Colonic mucosa (tissue), 4 donors: ENCODE measurements at places on chromosomes 13 and 19. TPM values are rescaled to one million over a fixed set of nuclear protein-coding genes. Genes with fewer than 3 reads are reported as not detected.

PRR22 gene
- total RNA-seq: 5.7 TPM

PSG1 gene
- not detected for total RNA-seq

DNA sequence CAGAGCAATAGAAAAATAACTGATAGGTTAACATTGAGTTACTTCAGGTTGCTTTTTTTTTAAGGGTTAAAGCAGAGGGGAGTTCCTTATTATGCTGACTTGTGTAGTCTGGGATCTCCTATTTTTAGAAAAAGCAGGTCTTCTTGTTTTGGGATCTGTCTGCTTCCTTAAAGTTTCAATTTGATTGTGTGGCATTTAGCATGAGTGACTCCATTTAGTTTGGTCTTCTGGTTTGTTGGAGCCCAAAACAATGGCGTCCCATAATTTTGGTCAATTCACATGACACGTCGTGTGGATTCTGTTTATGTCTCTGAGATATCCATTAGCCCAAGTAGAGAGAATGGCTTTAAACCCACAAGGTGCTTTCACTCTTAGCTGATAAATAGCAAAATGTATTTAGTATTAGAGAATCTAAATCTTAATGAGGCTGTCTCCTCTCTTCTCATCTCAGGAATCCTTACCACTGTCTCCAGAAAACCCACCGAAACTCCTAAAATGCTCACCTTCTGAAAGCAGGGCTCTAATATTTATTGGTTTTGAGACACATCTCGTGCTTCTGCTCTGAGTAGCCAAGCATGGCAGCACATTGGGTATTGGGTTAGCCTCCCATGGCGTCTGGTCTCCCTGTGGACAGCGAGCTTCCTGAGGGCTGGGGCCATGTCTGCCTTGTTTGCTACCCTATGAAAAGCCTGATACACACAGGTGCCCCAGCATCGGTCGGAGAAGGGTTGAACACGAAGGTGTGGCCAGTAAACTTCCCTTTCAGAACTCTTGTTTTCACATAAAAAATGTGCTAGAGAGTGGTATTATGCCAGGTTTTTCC, 67.2 kb upstream of the GPR183 start:
- DNase-seq: no peak

- no peak for DNase-seq
These were observed 482 bp downstream of the ARHGAP45 start for GRCh38 chr19:1067341-1067957.

GRCh38 chr13:33183431-33184111, 102.0 kb downstream of the STARD13 start:
- DNase-seq: no peak

DNA sequence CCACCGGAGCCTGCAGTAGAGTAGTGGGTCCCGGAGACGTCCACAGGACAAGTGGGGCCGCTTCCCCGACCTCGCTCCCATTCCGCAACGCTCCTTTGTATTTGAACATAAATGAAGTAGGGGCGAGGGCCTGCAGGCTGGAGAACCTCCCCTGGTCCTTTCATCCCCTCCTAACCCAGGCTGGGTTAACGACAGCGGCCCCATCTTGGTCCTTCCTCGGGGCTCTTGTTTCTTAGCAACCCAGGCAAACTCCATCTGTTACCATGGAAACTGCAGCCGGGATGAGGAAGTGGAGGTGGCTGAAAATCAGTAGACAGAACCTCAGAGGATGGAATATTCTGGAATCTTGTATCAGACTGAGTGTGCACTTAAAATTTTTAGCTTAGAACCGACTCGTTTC, 132.6 kb upstream of the USP29 start:
- no peak for DNase-seq

DNA sequence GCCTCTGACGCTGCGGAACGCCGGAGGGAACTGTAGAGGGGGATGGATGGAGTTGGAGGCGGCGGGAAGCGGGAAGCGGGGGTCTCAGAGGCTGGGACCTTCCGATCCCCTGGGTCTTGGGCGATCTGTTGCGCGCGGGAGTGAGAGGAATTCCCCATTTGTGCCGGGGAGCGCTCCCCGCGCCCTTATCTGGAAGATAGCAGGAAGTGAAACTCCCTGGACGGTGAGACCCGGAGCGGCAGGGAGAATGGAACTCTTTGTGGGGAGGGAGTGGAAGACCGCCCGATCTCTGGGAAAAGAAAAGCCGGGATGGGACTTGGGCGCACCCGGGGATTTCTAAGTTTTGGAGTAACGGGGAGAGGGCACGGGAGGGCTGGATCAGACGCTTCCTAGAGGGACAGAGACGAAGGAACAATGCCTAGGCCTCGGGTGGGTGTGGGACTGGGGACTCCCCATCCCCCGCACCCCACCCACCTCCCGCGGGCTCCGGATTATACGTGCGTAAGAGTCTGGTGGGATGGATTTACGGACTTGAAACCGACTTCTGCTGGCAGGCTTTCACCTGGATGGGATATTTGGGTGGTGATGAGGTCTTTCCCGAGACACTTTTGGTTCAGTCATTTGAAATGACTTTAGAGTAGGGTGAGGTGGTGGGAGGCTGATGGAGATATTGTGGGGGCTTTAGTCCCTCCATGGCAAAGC, 495 bp downstream of the LSR start:
- peak; percentile 53 for DNase-seq

- no peak for DNase-seq
These were observed 101.9 kb downstream of the GADD45B start for GRCh38 chr19:2577722-2578335.

GRCh38 chr13:45768656-45769479, 66.7 kb downstream of the CBY2 start:
- DNase-seq: no peak
